Vagina (tissue), 2 donors: ENCODE measurements at places on chromosomes 3 and 15. TPM values are rescaled to one million over a fixed set of nuclear protein-coding genes. Genes with fewer than 3 reads are reported as not detected.
A peak's percentile ranks its signal among the peaks of the same experiment; 100 is the strongest.

GRCh38 chr3:123084192-123084591 lies 17.4 kb downstream of the PDIA5 start:
- DNase-seq = no peak

Gene SPATA12
- not detected for total RNA-seq

DNA sequence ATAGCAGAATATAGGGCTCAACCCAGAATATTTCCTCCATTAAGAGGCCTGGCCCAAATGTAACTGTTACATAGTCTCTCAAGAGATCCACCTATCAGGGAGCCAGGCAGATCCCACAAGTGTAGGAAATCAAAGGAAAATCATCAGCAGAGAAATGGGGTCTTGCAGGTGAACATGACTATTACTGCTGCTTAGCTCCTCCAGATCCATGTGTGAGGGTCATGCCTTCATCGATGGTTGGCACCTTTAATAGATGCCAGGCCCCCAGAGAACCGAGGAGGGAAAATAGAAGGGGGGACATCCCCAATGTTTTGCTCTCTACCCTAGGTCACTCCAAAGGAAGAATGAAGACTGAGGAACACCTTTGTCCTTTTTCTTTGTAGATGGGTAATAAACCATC lies 1029.9 kb upstream of the CADM2 start:
- DNase-seq = no peak

DNA sequence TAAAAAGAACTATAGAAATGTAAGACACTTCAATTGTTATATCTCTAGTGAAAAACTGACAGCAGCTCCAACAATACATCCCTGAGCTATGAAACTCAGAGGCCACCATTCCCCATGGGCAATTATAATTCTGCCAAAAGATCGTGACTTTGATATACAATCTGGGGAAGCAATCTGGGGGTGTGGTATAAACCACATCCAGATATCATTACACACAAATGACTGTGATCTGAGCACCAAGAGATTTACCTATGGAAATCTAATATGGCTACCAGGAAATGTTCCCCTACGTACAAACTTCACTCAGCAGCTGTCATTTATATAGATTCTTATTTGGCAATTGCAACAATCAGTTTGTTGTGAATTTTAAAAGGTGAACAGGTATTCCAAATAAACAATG lies 110.3 kb downstream of the FRMD5 start:
- no peak for DNase-seq

- DNase-seq = no peak
Measured at GRCh38 chr3:143182866-143183664, 63.5 kb downstream of the CHST2 start.

- no peak for DNase-seq
Measured at GRCh38 chr3:66353530-66353929, 132.7 kb downstream of the SLC25A26 start.

Gene RGMA
- 21.6 TPM for total RNA-seq

- DNase-seq = peak; percentile 77
Measured at GRCh38 chr15:98292442-98293240, 332.1 kb downstream of the ARRDC4 start.

DNA sequence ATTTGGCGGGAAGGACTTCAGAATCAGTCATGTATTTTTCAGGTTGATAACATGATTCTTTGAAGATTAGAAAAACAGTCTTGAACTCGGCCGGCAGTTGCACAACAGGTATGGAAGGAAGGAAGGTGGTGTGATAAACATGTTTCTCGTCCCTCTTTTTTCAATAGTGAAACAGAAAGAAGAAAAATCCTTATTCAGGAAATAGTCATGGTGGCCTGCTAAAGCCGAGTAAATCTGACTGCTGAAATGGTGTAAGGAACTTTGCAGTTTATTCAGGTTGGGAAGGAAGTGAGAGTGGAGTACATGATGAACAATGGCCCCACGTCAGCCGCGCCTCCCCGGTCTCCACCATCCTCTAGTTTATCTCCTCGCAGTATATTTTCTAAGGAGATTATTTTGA lies 6.7 kb downstream of the RASGRP1 start:
- DNase-seq = no peak

DNA sequence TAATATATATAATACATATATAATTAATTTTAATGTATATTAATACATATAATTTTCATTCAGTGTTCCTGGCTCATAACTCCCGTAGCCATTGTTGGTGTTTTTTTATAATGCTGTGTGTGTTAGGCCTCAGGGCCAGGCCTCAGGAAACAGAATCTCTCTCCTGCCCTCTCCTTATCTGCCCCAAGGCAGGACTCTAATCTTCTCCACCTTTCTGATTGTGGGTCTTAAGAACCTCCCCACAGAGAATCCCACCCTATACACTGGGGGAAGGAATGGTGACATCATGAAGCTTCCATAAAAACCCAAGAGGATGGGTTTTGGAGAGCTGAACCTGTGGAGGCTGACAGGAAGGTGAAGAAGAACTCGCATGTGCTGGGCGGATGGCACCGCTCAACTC lies 4.0 kb upstream of the FMN1 start:
- DNase-seq = no peak
